T-helper 2 cell treated with Interferon-gamma antibody and Interleukin-4, amounts not matched to agents 5 μg/mL and 100 μg/mL, for 36 hours (primary cell): ENCODE measurements at places on chromosomes 12 and 14.

DNA sequence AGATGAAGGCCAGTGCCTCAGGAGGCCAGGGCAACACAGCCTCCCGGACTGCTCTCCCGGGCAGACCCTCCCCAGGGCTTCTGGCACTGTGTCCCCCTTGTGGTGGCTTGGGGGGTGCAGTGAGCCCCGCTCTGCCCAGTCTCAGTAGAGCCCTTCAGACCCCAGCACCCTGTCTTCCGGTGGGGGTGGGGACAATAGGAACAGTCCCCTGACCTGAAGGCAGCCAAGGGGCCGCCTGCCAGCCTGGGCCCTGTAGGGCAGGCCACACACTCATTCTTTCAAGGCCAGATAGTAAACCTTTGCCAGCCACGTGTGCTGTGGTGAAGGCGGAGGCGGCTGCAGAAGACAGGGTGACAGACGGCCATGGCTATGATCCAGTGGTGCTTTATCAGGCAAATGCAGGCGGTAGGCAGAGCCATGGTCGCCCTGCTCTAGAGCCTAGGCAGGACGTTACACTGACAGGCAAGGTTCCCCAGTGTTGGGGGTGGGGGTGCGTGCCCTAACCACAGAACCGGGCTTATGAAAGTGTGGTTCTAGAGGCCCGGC lies 15.0 kb downstream of the ZFYVE21 start:
- DNase-seq: no peak

DNA sequence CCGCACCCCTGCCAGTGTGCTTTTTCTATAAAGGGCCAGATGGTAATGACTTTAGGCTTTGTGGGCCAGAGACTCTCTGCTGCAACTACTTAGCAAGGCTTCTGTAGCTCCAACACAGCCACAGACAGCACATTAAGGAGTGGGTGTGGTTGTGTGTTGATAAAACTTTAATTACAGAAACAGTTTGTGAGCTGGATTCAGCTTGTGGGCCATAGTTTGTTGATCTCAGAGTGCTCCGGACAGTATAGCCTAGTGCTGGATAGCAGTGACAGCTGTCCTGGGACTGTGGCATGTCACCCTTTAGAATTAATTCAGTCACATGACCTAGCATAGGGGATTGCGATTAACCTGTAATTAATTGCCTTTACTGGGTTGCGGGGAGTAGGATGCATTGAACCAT lies 109.7 kb downstream of the ZNF664 start:
- DNase-seq: no peak

- DNase-seq: no peak
Observed at GRCh38 chr14:23286902-23287479, 1.1 kb upstream of the HOMEZ start.

DNA sequence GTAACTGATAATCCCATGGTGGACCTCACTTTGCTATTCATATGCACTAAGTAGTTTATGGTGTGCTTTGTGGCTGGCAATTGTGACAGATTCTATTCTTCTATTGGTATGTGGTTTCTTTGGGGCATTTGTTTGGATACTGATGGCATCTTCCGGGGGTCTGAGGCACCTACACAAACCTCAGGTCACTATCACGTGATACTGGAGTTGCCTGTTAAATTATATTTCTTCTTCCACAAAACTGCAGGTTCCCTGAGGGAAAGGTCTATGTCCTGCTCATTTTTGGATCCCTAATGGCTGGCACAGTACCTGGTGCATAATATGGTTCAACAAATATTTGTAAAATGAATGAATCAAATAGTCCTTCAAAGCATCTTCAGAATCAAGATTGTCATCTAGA lies 49.5 kb upstream of the HELB start:
- DNase-seq: no peak

DNA sequence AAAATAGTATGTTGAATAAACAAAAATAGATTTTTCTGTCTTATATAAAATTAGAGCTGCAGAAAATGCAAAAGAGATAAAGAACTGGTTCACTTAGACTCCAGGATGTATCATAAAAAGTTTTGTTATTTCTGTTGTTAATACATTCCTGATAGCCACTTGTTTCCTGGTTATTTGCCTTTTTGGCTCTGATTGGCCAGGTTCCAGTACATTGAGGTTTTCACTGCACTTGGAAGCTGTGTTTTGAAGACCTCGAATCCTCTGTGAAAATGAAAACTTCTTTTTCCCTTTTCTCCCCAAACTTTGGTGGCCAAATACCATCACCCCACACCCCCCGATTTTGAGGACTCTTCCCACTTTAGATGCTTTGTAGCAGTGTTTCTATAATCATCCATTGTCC lies 525.3 kb downstream of the MED13L start:
- DNase-seq: no peak

GRCh38 chr12:79934281-79935020 lies 446 bp downstream of the PPP1R12A start:
- peak; percentile 58 for DNase-seq

DNA sequence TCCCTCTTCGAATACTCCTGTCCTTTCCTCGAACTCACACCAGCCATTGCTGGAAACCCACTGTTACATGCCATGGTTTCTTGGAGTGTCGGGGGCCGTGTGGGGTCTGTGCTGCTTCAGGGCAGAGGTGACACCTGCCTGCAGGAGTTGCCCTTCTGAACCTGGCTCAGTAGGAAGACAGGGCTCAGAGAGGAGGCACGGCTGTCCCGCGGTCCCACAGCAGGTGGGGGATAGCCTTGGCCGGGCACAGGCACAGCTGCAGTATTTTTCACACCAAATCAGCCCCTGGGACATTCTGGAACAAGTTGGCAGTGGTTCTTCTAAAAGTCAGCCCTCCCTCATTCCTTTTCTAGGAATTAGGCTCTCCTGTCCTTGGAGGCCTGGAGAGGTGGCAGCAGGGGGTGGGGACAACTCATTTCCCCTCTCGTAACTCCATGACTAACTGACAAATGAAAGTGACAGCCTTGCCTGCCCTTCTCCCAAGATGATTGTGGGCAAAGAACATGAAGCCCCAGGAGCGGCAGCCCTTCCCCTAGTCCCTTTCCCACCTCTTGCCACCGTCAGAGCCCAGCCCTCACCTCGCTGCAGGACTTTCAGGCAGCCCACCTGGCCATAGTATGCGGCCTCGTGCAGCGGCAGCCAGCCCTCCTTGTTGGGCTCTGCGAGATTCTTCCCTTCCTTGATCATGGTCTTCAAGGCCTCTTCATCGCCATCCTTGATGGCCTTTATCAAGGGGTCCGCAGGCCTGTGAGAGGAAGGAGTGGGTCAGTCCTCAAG lies 22.4 kb downstream of the ASB2 start:
- DNase-seq: no peak
